ENCODE measurements at places on chromosomes 6 and 20.

- no peak for DNase-seq
These were observed 336.5 kb upstream of the ARID1B start for GRCh38 chr6:156440688-156441087.

DNA sequence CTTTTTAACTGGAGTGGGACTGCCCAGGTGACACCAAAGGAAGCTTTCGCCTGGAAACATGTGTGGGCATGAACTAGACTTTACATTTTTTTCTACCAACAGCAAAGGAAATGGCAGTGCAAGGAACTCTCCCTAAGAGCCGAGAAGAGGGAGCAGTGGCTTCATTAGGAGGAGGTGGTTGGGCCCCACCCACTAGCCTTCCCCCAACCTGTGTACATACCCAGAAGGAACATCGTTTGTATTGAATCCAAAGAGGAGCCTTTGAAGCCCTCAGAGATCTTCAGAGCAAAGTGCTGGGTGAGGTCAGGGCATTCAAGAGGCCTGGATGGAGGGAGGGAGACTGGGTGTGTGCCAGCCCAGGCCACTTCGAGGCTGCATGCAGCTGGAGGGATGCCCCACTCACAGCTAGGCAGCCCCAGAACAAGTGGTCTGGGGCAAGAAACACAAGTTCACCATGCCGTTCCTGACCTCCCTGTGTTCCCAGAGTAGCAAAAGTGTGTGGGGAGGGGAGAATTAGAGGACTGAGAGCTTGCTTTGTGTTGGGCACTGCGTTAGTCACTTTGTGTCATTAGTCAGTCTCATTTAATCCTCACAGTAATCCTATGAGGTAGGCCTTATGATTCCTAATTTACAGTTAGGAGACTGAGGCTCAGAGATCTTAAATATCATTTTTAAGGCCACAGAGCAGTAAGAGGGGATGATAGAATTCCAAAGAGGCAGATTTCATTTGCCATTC lies 191.6 kb upstream of the SUPT3H start:
- DNase-seq: no peak

- no peak for DNase-seq
These were observed 34.8 kb upstream of the TFB1M start for GRCh38 chr6:155349129-155349528.

DNA sequence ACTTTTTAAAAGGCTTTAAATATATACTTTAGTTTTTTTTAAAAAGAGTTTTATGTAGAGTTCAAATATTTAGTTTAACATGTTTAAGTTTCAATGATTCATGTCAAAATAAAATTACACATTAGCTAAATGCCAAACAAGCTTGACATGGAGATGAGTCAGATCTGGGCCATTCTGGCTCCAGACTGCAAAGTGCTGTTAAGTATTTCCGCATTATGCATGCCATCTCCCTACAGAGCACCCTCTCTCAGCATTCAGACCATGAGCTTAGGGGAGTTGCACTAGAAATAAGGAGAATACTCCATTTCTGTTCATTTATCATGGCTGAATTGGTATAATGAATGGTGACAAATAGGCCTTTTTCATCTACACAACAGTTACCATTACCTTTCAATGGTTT lies 21.5 kb upstream of the HS3ST5 start:
- DNase-seq: no peak

DNA sequence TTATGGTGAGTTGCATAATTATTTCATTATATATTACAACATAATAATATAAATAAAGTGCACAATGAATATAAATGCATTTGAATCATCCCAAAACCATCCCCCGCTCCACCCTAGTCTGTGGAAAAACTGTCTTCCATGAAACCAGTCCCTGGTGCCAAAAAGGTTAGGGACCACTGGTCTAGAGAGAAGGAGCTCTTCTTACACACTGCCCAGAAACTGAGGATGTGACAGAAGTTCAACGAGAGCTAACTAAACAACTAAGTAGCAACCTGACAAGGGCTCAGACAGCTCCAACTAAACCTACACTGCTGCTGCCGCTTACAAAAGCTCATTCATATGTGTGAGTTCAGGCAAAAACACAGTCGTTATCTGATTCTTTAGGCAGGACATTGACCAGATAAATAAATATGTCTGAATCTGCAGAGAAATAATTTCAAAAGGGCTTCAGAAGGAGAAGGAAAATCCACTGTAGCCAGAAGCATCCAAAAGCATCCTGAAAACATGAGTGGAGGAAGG lies 125.9 kb downstream of the ATXN1 start:
- no peak for DNase-seq

DNA sequence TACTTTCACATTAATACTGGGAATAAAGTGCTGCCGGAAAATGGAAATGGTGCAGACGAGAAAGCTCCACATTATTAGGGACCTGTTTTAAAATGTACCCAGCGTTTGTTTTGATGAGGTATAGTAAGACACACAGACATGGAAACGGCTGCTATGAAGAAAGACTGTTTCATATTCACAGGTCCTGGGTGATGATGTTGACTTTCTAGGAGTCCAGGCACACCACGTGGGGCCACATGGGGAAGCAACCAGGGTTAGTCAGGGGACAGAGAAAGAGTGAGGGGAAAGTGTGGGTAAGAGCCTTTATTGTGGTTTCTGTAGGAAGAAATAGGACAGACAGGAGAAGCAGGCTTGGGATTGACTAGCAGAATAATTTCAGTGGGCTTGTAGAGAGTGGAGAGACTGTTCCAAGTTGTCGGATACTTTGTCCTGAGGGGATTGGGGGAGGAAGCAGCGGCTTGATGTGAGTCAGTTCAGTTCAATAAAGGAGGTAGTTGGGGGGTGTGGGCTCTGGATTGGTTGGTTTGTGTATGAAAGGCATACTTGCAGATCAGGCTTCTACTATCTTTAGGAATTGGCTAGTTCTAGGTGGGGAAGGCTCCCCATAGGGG lies 112.0 kb upstream of the MCHR2 start:
- no peak for DNase-seq

- DNase-seq: no peak
These were observed 253.7 kb downstream of the MAFB start for GRCh38 chr20:40435146-40435895.

DNA sequence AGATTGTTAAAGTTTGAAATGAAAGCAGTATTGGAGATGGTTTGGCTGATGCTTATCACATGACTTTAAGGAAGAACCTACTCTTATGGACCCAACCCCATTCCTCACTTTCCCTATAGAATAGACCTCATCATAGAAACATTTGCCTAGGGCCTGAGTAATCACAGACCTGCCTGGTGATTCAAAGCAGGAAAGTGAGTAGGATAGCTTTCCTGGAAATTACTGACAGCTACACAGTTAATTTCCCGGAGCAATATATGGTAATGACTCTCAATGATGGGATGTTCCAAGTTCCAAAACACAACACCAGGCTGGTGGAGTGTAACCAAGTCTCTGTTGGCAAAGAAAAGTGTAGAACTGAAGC lies 233.8 kb downstream of the SIM1 start:
- DNase-seq: no peak

- DNase-seq: no peak
These were observed 10.4 kb upstream of the MATN4 start for GRCh38 chr20:45318386-45318939.

DNA sequence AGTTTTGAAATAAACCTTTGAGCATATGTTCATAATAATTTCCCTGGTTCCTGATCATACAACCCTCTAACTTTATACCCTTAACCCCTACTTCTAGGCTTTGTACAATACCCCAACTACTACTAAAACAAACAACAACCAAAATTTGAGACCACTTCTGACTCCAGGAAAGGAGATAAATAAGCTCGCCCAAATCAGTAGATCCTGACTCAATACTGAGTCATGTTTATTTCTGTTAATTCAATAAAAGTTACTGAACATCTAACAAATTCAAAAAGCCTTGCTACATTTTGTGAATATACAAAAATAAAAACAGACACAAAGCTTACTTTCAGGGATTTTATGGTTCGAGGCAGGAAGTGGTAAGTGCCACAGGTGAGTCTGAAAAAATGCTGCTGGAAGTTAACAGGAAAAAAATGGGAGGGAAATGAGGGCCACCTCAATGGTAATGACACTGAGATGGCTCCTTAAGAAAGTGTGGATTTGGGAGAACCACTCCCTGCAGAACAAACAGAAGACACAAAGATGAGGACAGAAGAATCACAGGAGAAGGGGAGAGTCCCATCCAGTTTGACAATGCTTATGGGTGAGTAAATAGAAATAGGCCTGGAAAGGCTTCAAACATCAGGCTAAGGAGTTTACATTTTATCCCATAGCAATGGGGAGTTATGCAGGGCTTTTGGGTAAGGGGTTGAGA lies 63.4 kb downstream of the DST start:
- DNase-seq: no peak

DNA sequence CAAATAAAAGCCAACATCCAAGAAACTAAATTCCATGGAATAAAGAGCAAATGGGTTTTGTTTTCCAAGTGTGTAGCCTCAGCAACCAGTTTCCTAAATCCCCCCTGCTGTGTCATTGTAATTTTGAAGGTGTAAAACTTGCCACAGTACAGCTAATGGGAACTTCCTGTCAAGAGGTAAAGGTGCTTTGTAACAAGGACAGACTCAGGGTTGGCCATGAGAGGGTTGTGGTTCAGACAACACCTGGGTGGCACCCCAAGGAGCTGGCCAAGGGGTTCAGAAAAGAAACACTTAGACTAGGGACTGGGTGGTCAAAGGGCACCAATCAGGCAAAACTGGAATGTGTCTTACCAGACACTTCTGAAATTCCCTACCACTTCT lies 52.4 kb upstream of the LYRM2 start:
- DNase-seq: no peak

DNA sequence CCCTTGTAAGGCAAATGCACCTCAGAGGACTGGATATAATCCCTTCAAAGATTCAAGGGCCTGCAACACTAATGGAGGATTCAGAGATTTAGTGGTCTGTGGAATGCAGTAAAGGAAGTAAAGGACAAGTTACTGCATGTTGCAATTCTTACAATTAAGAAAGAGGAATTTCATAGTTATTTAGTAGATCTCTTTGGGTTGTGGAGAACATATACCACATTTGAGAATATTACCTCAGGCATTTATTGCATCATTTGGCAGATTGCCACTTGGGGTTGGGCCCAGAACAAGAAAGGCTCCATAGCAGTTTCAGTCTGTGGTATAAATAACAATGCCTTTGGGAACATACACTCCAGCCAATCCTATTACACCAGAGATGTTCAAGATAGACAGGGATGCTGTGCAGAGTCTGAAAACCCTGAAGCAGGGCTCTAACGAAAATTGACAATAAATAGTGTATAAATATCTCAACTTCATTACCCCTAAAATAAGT lies 20.9 kb upstream of the EPM2A start:
- DNase-seq: no peak

- DNase-seq: no peak
These were observed at the start of gene TNF for GRCh38 chr6:31575335-31575901. TSS of gene TNF (plus strand) at chr6:31575565. CDS start at chr6:31575742, 177 bp downstream.

DNA sequence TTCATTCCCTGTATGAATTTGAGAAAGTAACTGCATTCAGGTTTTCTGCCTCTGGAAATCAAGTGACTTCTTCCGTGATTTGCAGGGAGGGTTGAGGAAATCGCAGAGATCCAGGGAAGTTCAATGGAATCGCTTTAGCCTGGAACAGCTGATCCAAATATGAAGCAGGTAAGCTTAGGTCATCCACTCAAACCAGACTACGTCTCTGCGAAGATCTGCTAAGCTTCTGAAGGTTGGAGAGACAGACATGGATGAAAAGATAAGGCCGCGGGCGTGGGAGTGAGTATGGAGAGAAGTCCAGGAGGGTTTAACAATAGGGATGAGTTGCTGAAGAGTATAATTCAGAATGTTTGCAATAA lies 34.2 kb upstream of the BTN3A2 start:
- no peak for DNase-seq

Measured in SHP77 treated with DMSO at 0.1 percent for 48 hours (cell line).